ENCODE measurements at places on chromosomes 3 and 15. TPM values are rescaled to one million over a fixed set of nuclear protein-coding genes. Genes with fewer than 3 reads are reported as not detected.
A peak's percentile ranks its signal among the peaks of the same experiment; 100 is the strongest.

DNA sequence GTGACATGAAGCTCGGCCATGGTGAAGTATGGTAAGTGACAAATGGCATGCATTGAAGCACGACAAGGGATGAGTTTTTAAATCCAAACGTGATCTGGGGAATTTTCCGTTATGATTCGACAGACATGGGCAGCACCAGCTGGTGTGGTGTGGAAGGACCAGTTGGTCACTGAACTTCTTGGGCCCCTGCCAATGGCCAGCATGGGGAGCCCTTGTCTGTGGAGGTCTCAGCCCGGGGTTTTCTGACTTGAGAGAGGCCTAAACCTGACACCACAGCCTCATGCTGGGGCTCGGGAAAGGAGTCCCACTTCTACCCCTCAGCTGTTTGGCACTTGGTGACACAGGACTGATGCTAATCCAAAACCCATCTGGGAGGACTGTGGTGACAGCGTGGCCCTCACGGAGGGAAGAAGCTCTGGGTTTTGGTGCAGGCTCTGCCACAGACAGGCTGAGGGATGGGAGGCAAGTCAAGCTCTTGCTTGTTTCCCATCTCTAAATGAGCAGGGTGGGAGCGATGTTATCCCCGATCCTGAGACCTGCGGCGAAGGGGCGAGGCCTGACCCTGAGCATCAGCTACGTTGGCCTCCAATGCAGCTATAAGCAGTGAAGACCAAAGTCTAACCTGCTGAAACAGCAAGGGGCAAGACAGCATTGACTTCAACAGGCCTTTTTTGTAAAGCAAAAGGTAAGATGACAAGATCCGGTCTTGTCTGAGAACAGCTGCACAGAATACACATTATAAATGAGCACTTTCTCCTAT, 69.5 kb downstream of the ATP1B3 start:
- no peak overlapping the region for H3K4me3 ChIP-seq
- H3K27me3 ChIP-seq, result no peaks in the 10 kb centered on the region
- H3K27ac ChIP-seq, result no peak overlapping the region
- H3K4me1 ChIP-seq, result no peaks in the 10 kb centered on the region

DNA sequence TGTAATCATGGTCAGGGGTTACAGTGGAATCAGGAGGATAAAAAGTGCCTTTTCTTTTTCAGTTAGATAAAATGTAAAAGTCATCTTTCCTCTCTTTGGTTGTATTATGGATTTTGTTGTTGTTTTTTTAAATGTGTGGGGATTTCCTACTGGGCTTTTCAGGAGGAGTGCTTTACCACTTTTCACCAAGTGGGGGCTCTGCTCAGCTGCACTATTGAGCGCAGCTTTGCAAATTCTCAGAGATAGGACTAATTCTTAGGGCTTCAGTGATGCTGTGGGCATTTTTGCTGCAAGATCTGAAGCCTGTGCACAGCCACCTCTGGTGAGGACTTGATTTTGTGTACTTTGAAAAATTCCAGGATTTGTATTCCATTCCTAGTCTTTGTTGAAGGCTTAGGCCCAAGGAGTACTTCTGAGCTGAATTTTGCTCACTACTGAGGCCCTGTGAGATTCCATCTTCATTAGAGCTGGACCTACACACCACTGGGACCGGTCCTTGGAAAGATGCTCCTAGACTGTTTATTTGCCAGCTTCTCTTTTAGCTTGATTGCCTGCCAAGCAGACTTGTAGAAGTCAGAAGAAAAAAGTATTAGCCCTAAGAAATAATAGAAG, 7.5 kb downstream of the GNB5 start:
- H3K27me3 ChIP-seq, result no peaks in the 10 kb centered on the region
- H3K27ac ChIP-seq, result no peak overlapping the region
- H3K4me1 ChIP-seq, result peaks cover 4% of the 10 kb centered on the region
- DNase-seq, result no peak

The CCR5 gene
- polyA plus RNA-seq, result 5.2 TPM

The CLDN18 gene
- 0.62 TPM for polyA plus RNA-seq

DNA sequence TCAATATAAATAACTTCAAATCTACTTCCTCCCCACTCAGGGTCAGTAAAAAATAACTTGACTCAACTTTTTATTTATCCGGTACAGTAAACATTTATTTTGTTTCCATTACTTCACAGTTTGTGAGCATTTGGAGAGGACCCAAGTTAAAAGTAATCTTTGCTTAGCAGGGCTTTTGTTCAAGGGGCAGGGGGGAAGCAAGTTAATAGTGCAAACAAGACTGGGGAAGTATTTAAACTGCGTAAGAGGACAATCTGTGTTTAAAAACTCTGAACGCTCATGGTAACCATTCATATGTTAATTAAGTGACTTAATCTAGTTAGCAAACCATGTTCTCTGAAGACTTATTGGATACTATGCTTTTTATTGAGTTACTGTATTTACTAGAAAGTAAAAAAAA, 346.2 kb downstream of the SLC9A9 start:
- DNase-seq, result no peak
- no peaks in the 10 kb centered on the region for H3K27me3 ChIP-seq
- no peak overlapping the region for H3K27ac ChIP-seq
- H3K4me1 ChIP-seq, result no peaks in the 10 kb centered on the region
- H3K36me3 ChIP-seq, result no peaks in the 10 kb centered on the region

The SCAMP5 gene
- 8.4 TPM for polyA plus RNA-seq

The GABRR3 gene
- polyA plus RNA-seq, result 0.02 TPM

- H3K4me1 ChIP-seq, result no peaks in the 10 kb centered on the region
- H3K36me3 ChIP-seq, result no peaks in the 10 kb centered on the region
- H3K27ac ChIP-seq, result no peak overlapping the region
- no peak overlapping the region for H3K4me3 ChIP-seq
- H3K27me3 ChIP-seq, result no peaks in the 10 kb centered on the region
Observed at GRCh38 chr3:58688574-58688973, 22.0 kb upstream of the FAM3D start.

DNA sequence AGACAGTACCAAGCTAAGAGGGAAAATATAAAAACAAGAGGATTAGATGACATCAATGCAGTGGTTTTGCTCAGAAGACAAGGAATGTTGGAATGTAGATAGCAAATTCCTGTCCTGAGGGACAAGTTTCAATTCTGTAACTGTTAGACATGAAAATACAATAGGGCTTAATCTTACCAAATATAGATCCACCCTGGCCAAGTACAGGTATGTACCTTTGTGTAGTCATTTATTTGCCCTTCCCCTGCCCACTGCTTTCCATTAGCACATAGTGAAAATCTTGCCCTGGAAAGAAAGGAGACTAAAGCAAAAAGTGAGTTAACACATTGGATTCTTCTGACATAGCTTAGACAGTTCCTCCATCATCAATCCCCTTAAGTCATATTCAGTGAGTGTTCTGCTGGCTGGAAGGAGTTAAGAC, 389.0 kb upstream of the THBS1 start:
- no peaks in the 10 kb centered on the region for H3K36me3 ChIP-seq
- H3K27ac ChIP-seq, result no peak overlapping the region
- no peaks in the 10 kb centered on the region for H3K27me3 ChIP-seq
- no peak overlapping the region for H3K4me3 ChIP-seq
- no peaks in the 10 kb centered on the region for H3K4me1 ChIP-seq

The GNAT1 gene
- polyA plus RNA-seq, result 0.05 TPM

DNA sequence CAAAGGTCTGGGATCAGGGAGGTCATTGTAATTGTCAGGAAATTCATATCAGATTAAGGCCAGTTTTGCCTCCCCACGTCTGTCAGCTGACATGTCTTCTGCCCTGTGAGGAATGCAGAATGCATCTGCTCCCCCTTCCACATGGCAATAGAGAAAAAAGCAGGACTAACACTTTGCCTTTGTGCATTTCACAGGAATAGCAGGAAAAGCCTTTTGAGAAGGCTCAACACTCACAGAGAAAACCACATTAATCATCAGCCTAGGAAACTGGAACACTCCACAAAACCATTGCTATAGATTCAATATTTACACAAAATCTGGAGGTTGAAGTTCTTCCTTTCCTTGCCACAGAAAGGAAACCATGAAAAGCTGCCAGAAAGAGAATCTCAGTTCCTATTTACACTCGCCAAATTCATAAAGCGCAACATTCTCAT, 165.2 kb upstream of the HES1 start:
- peak; percentile 19 for DNase-seq
- no peaks in the 10 kb centered on the region for H3K36me3 ChIP-seq
- H3K27ac ChIP-seq, result peak overlapping the region; percentile 11

DNA sequence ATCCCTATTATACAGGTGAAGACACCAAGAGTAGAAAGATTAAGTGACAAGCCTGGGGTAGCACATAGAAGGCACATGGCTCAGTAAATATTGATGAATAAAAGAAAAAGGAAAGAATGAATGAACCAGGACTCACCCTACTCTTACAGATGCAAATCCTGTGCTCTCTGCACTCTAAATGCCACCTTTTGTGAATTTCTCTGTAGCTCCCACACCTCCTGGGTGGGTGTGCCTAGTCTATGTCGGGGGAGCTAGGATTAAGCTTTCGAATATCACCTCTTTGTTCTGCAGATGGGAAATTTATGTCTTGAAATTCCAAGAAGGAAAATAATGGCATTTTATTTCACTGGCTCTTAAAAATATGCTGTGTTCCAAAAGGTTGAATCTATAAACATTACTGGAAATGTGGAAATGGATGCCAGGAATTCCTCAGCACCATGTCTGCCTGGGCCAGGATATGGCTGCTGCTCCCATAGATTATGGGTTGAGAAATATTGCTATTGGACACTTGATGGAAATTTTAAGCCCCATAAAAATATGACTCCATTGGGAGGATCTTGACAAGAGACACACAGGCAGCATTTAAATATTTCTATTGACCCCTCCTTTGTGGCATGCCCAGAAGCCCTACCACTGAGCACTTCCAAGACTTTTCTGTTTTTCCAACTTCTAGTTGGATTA, 43.3 kb downstream of the CCNB2 start:
- no peak overlapping the region for H3K27ac ChIP-seq
- H3K36me3 ChIP-seq, result peaks cover 3% of the 10 kb centered on the region
- no peaks in the 10 kb centered on the region for H3K27me3 ChIP-seq

DNA sequence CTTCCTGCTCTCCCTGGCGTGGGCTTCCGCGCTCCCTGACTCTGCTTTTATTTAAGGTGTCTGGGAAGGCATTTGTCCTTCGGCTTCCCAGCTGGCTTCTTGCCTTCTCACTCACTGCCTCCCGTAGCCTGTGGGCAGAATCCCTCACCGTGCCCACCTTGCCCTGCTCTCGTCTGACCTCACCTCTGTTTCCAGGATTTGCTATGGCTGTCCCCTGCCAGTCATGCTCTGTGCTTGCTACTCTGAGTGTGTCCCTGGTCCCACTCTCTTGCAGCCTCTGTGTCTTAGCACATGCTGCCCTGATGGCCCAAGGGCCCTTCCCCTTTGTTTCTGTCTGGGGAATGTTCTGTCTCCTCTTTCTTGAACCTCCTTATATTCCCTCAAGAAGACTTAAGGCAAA, 26.2 kb downstream of the LPP start:
- H3K4me3 ChIP-seq, result no peak overlapping the region
- H3K4me1 ChIP-seq, result peaks cover 70% of the 10 kb centered on the region
- no peak overlapping the region for H3K27ac ChIP-seq
- peaks cover 12% of the 10 kb centered on the region for H3K36me3 ChIP-seq
- no peak for DNase-seq

DNA sequence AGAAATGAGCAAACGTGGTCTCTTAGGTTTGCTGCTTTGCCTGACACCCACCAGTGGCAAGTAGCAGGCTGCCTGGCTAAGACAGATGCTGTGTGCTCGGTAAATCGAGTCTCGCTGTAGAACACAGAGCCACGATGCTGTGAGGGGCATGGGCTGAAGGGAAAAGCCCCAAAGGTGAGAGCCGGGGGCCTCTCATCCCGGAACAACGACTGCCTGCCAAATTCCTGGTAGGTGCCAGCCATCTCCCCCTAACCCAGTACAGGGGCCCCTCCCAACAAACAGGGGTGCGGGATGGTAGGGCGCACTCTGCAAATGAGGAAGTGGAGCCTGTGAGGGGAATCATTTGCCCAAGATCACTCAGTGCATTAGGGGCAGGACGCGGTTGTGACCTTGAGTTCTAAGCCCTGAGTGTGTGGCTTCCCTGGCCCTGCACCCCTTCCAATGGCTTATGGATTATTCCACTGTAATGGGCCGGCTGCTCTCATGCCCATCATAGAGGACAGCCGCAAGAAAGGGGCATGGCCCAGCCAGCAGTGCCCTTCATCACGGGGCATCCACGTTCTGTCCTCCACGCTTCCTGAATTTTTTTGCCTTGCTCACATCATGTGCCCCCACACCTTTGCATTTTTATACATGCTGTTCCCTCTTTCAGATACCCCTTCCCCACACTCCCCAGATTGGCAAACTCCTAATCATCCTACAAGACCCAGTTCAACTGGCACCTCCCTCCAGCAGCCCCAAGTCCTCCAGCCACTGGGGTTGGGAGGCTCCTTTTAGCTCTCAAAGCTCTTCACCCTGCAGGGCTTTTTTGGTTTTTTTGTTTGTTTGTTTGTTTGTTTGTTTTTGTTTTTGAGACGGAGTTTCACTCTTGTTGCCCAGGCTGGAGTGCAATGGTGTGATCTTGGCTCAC, 125.4 kb downstream of the NUP210 start:
- peaks cover 23% of the 10 kb centered on the region for H3K4me1 ChIP-seq
- H3K36me3 ChIP-seq, result no peaks in the 10 kb centered on the region
- no peak for DNase-seq

- DNase-seq, result peak; percentile 60
- no peaks in the 10 kb centered on the region for H3K4me1 ChIP-seq
- H3K36me3 ChIP-seq, result no peaks in the 10 kb centered on the region
- H3K4me3 ChIP-seq, result peak overlapping the region; percentile 37
- no peak overlapping the region for H3K27ac ChIP-seq
Observed at GRCh38 chr3:117997201-117998049, 1037.2 kb downstream of the IGSF11 start.

DNA sequence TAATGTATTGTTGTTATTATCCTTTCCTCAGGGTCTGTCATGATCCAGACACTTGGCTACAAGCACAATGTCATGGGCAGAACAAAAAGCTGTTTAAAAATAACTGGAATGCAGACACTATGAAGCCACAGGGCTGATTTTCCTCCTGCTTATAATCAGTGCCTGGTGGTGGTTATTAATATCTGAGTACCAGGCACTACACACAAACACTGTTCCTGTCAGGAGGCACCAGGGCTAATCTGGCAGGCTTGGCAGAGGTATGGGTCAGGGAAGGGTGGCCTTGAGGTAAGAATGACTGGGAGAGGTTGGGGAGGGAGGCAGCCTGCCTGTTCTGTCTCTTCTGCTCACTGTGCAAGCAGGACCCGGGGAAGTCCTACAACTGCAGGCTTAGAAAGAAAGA, 67.2 kb downstream of the WDR76 start:
- no peaks in the 10 kb centered on the region for H3K36me3 ChIP-seq
- H3K4me1 ChIP-seq, result no peaks in the 10 kb centered on the region
- DNase-seq, result no peak
- no peak overlapping the region for H3K27ac ChIP-seq
- no peaks in the 10 kb centered on the region for H3K27me3 ChIP-seq
- no peak overlapping the region for H3K4me3 ChIP-seq

DNA sequence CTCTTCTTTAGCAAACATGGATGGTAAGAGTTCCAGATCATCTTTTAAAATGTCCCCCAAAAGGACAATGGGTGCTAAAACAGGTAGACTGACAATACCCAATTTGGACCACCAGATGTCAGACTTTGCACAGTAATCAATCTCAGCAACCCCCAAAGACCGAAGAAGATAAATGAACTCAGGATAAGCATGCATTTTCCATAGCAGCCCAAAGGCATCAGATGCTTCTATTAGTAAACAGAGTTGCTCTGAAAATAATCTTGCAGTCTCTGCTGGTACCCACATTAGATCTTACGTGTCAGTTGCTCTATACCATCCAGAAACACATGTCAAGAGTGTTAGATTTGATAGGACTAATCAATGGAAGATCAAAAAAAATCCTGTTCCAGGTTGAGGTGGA, 20.6 kb downstream of the MYH15 start:
- H3K4me3 ChIP-seq, result no peak overlapping the region
- peak; percentile 59 for DNase-seq
- H3K36me3 ChIP-seq, result no peaks in the 10 kb centered on the region
- H3K27me3 ChIP-seq, result no peaks in the 10 kb centered on the region
- H3K4me1 ChIP-seq, result no peaks in the 10 kb centered on the region
- H3K27ac ChIP-seq, result no peak overlapping the region

The ADGRG7 gene
- polyA plus RNA-seq, result 0.50 TPM
